Effector CD4-positive, alpha-beta T cell (primary cell): ENCODE measurements at places on chromosomes 6 and 20.

DNA sequence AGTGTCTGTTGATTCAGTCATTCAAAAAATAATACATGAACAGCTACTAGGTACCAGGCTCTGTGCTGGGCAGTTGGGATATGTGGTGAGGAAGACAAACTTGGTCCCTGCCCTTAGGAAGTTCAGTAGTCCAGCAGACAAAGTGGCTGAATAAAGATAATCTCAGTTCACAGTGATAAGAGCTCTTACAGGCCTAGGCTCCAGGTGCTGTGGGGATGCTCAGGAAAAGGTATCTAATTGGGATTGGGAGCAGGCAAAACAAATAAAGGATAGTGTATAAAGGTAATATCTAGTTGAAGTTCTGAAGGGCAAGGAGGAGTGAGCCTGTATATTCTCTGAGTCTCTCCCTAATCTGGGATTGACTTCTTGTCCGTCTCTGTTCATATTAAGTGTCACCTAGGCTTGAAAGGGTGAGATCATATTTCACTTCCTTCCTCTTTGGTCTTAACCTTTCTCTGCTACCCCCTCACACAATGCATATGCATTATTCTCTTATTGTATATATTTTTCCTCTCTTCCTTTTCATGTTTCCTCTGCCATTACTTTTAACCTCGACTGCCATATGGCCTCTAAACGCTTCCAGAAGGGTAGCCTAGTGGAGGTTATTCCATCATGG is 13.5 kb downstream of the PTPN1 start:
- no peak for DNase-seq

- no peak for DNase-seq
Measured at GRCh38 chr6:139647016-139647415, 272.6 kb upstream of the CITED2 start.

GRCh38 chr6:158863646-158864045 is 44.5 kb upstream of the EZR start:
- DNase-seq: no peak

GRCh38 chr6:130240232-130240631 is 17.5 kb upstream of the SAMD3 start:
- DNase-seq: no peak

GRCh38 chr6:48134246-48134645 is 23.2 kb upstream of the PTCHD4 start:
- no peak for DNase-seq

DNA sequence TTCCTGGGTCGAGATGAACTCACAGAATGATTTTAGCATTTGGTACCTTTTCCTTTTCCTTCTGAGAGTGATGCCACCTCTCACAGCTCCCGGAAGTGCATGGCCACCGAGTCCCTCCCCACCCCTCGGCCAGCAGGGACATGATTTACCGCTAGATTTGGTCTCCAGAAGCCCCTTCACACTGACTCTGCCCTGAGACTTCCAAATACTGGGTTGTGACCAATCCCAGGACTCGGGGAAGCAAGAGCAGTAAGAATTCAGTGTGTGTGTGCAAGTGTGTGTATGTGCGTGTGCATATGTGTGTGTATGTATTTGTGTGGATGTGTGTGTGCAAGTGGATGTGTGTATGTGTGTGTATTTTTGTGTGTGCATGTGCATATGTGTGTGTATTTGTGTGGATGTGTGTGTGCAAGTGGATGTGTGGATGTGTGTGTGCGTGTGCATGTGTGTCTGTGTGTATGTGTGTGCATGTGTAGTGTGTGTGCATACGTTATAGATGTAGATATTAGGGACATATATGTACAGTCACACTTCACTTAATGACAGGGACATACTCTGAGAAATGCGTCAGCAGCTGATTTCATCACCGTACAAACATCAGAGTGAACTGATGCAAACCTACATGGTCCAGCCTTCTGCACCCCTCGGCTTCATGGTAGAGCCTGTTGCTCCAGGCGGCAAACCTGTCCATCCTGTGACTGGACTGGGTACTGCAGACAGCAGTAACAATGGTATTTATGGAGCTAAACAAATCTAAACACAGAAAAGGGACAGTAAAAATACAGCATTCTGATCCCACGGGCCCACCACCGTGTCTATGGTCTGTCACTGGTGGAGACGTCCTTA is 374.5 kb downstream of the TAF4 start:
- no peak for DNase-seq

DNA sequence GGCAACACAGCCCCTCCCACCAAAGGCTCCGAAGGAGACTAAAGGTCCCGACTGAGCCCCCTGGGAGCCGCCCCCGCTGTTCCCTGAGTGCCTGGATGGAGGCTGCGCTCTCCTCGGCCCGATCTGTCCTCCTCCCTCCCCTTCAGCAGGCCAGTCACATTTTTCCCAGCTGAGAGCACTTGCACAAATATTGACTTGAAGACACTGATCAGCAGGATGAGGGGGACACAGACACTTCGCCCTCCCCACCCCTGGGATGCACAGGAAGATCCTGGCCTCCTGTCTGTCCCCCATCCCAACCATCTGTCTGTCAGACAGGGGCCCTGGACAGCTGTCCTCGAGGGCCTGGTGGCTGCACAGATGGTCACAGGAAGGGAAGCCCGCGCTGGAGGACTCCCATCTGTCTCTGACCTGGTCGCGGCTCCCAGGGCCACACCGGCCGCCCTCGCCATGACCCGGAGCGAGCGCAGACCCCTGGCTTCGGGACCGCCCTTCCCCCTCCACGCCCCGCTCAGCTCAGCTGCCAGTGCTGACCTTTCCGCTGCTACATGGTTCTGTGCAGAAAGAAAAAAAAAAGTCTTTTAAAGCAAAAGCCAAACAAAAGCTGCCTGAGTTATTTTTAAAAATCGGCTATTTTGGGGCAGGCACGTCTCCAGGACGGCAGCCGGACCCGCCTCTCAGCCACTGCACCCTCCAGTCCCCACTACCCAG is 11.1 kb downstream of the LAMA5 start:
- DNase-seq: no peak

DNA sequence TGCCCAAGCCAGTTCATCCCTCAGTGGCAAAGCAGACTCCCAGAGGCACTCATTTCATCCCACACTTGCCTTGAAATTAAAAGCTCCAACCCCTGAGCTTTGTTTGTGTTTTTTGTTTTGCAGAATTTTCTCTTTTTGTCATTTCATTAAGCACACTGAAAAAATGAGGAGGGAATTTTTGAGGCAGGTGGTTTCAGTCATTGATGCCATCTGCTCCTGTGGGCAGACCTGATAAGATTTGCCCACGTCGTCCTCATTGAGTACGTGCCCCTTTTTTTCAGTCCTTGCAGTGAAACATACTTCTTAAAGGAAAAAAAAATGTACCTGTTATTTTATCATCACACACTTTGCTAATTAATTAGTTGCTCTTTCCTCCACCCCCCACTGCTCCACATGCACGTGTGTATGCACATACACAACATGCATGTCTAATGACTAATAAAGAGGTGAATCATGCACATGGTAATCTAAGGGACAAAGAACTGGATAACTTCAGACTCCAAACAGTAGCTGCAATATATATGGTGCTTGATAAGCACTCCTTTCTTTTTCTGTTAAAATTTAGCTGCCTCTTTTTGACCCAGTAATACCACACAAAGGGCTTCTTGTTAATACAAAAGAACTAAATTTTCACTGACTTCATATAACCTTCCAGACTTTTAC is 102.1 kb upstream of the TMEM181 start:
- DNase-seq: no peak

GRCh38 chr6:47042275-47042791 is at the start of gene ADGRF1:
Gene ADGRF1 (minus strand): TSS chr6:47042332. CDS start chr6:47029061, 13,271 bp downstream.
- no peak for DNase-seq

DNA sequence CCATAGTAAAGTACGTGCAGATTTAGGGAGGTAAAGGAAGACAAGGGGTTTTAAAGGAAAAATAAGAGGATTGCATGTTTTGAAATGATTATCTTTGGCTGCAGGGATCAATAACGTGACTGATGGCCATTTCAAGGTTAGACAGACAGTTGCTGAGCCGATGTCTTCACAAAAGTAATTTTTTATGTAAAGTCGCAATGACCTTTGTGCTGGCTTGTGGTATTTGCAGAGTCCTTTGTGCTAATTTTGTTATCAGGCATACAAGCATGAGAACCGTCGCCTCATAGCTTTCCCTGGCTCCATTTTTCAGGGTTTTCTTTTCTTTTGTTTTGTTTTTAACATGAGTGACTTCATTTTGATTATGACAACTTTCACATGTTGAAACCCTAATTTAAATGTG is 605.7 kb upstream of the GJE1 start:
- no peak for DNase-seq
